ENCODE measurements at places on chromosomes 3 and 15.
A peak's percentile ranks its signal among the peaks of the same experiment; 100 is the strongest.

DNA sequence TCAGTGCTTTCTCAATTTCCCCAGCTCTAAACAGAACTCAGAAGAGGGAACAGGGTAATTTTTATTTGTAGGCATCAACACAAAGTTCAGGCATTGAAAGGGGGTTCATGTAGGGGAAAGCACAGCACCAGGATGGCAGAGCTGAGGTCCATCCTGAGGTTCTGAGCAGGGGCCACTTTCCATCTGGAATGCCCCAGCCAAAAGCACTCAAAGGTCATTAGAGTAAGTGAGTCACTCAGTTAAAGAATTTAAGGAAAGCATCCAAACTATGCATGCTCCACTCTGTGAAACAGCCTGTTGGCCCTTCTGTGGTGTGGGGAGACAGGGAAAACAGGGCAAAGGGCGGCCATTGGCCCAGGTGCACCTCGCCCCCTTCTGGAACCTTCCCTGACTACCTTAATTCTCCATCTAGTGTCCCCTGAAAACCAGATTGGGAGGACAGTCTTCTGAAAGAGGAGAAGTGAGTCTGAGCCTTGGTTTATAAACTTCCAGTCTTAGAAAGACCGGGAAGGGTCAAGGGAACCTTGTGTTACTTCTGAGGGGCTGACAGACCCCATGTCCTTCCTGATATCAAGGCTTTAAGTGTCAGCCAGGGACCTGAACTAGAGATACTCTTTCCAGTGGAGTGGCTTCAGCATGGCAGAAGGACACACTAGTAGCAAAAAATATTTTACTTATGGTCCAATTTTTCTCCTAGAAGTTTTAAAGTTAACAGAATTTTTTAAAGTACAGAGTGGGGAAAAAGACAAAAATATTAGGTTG is 133.3 kb downstream of the MYLK start:
- peak; percentile 93 for DNase-seq

DNA sequence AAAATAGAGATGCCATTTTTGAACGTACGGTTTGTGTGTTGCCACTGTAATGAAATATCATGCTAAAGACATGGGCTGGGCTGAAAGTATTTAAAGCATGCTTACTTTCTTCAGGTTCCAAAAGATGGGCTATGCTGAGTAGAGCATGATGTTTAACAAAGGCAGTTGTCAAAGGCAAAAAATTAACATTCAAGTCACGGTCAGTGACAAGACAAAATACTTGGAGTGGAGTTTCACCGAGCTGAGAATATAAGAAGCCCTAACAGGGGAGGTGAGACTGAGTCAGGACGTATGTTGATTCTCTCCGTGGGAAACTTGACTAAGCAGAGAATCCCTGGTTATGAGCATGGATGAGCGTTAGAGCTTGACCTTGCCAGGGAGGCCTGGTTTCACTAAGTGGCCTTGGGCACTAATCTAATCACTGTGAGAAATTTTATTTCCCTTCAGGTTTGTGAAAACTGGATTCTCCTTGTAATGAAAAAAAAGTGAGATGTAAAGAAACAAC is 218.2 kb upstream of the ADAMTS9 start:
- DNase-seq = no peak

DNA sequence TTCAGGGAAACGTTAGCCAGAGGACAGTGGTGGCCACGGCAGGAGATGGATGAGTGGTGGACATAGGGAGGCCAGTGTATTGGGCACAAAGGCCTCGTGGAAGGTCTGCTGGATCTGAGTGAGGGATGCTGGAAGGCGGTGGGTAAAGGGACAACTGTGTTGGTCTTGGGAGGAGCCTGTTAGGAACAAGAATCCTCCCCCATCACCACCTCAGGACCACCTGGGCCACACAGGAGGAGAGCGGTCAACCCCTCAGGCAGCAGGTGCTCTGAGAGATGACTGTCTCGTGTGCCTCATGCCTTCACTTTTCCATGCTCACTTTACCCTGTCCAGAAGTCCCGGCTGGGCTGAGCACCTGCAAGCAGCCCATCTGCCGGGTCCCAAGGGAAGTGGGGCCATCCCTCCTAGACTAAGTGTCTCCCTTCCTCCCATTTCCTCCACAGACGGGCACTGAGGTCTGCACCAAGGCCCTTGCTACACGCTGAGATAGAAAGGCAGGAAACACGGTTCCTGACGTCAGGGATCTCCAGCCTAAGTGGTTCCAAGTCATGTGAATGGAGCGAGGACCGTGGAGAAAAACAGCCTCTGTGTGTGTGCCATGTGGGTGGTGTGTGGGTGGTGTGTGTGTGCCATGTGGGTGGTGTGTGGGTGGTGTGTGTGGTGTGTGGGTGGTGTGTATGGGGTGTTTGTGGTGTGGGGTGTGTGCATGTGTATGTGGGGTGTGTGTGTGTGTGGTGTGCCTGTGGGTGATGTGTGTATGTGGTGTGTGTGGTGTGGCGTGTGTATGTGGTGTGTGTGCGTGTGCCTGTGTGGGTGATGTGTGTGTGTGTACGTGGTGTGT is 47.8 kb upstream of the CTSH start:
- DNase-seq = peak; percentile 12

DNA sequence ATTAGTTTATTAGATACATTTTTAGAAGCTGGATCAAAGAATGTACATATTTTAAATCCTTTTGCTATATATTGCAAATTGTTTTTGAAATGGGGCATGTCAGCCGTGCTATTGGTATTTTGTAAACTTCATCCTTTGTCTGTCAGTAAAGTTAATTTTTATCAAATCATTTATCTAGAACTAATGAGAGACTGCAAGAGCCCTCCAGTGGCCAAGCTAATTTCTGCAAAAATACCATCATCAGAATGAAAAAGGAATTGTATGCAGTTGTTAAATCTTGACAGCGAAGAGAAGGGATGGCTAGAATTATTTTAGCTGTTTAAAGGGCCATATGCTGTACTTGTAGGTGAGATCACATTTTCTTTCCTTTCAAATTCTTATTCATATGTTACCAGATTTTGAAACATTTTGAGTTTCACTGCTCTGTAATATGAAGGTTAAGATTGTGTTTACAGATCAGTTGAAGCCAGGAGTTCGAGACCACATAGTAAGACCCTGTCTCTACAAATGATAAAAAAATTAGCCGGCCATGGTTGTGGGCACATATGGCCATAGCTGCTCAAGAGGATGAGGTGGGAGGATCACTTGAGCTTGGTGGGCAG is 8.1 kb upstream of the CLDN11 start:
- peak; percentile 27 for DNase-seq

GRCh38 chr3:27310688-27311087 is 58.5 kb downstream of the NEK10 start:
- DNase-seq = no peak

GRCh38 chr3:184405075-184406030 is 25.5 kb downstream of the CHRD start:
- no peak for DNase-seq

DNA sequence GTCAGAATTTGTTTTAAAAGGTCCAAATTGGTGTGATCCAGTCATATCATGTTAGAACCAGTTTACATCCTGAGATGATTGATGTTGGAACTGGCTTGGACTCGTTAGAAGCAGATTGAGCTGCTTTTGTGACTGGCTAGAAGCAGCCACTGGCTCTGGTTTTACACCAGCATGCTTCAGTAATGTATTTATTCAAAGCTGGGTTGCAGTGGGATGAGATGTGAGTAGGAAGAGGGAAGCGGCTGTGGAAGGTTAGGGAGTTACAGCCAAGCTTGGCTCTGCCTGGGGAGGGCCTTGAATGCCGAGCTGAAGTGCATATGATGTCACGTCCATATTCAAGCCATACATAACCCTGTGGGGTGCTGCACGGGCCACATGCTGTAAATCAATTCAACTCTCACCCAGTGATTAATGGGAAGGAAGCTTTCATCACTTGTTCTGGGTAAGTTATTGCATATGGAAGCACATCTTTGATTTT is 104.0 kb upstream of the SMAD3 start:
- peak; percentile 76 for DNase-seq

DNA sequence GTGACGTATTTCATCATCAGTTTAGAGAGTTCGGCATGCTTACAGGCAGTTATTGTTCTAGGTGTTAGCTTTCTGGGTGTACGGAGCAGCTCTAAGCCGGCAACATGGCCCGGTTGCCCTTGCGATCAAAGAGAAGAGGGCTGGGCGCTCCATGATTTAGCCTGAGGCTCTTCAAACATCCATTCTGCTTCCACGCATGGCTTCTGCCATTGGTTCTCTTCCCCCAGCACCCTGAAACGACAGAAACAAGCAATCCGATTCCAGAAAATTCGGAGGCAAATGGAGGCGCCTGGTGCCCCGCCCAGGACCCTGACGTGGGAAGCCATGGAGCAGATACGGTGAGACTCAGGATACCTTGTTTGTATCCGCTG is 574 bp downstream of the NGRN start:
- peak; percentile 22 for DNase-seq

DNA sequence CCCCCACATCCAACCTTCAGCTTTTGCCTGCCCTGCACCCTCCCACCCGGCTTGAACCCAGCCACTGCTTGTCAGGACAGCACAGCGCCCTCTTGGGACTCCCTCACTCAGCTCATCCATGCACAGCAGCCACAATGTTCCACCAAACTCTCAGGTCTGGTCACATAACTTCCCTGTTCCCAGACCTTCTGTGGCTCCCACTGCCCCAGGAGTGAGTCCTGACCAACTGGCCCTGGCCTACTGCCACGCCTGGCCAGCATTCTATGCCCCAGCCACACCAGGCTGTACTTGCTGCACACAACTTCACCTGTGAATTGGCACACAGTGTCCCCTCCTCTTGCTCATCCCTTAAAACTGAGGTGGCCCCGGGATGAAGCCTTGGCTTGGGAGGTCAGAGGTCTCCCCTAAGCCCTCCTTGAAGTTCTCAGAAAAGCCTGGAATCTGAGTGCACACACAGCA is 21.0 kb downstream of the PLXNB1 start:
- no peak for DNase-seq

DNA sequence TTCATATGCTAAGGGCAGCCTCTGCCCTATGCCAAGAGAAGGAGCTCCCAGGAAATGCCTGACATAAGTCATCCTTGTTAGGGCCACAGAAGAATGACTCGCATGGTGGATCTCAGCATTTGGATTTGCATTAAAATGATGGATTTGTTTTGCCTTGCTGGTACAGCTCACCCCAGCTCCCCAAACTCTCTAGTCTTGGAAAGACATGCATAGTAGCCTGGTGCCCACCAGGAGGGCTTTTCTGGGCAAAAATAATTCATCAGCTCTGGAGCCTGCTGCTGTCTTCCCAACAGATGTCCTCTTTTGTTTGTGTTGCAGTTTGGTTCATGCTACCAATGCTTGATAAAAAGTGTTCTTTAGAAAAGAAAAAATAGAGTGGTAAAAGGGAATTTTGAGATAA is 833.0 kb downstream of the AGBL1 start:
- no peak for DNase-seq
